ENCODE measurements at places on chromosomes 3 and 15. TPM values are rescaled to one million over a fixed set of nuclear protein-coding genes. Genes with fewer than 3 reads are reported as not detected.

DNA sequence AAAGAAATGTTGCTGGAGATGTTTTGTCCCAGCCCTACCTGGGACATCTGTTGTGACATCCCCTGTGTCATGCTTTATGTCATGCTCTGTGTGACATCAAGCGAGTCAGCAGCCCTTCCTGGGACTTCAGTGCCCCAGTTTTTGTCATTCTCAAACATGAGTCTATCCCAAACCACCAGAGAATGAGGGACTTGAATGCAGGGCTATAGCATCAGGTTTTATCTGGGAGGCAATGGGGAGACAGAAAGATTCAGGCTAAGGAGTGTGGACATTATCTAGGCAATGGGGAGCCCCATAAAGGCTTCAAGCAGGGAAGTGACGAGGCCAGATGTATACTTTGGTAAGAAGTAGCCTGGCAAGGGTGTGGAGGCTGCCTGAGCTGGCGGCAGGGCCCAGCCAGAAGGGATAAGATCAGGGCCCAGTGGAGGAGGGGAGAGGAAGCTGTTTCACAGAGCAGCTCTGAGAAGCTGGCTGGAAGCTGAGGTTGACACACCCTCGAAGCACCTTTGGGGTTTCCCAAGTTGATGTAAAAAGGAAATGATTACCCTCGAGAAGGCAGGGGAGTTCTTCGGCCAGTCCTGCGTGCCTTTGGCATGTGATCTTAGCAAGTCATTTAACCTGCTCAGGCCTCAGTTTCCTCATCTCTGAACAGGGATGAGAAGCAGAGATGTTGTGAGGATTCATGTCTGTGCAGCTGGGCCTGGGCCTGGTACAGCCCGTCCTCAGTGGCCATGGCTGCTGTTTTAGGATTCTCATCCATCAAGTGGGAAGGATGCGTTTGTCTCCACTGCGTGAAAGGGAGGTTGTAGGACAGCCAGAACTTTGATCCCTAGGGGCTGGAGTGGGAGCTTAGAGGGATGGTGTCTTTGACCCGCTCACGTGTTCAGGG is 34.3 kb downstream of the IRAK2 start:
- no peak for DNase-seq
- H3K36me3 ChIP-seq, result peaks cover 3% of the 10 kb centered on the region
- no peaks in the 10 kb centered on the region for H3K27me3 ChIP-seq
- peaks cover 30% of the 10 kb centered on the region for H3K4me1 ChIP-seq
- H3K4me3 ChIP-seq, result no peak overlapping the region
- H3K27ac ChIP-seq, result no peak overlapping the region

- no peak for DNase-seq
- H3K4me3 ChIP-seq, result no peak overlapping the region
These were observed 308.5 kb upstream of the ARRDC4 start for GRCh38 chr15:97652041-97652440.

The PXYLP1 gene
- polyA plus RNA-seq, result 6.3 TPM

DNA sequence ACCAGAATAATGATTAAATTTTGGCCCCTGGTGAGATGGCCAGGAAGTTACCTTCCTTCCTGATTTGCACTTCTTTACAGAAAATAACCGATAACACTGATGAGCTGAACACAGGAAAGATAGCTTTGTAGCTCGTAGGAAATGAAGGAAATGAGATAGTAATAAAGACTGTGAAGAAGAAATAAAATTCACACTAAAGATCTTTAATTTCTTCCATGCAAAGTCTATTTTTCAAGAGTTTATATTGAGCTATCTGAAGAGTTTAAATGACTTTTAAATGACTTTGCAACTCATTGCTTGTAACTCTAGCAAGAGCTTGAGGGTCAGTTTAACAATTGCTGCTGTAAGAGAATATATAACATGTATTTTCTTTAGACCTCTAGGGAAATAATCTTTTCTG is 543.0 kb downstream of the UNC13C start:
- no peaks in the 10 kb centered on the region for H3K36me3 ChIP-seq
- no peak overlapping the region for H3K27ac ChIP-seq
- H3K4me1 ChIP-seq, result peaks cover 7% of the 10 kb centered on the region

The TIGIT gene
- 0.05 TPM for polyA plus RNA-seq

The MYL3 gene
- 1.7 TPM for polyA plus RNA-seq

The SLC51B gene
- polyA plus RNA-seq, result 1.5 TPM

DNA sequence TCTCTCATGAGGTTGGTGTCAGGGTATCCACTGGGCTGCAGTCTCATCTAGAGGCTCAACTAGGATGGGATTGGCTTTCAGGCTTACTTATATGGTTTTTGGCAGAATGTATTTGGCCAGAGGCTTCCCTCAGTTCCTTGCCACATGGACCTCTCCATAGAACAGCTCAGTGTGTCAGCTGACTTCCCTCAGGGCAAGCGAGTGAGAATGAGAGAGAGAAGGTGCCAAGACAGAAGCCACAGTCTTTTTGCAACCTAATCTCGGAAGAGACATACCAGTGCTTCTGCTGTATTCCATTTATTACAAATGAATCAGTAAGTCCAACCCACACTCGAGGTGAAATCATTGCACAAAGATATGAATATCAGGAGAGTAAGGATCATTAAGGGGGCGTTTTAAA is 129.2 kb downstream of the CCNL1 start:
- H3K4me1 ChIP-seq, result no peaks in the 10 kb centered on the region
- H3K27ac ChIP-seq, result no peak overlapping the region
- H3K27me3 ChIP-seq, result no peaks in the 10 kb centered on the region
- H3K36me3 ChIP-seq, result no peaks in the 10 kb centered on the region

DNA sequence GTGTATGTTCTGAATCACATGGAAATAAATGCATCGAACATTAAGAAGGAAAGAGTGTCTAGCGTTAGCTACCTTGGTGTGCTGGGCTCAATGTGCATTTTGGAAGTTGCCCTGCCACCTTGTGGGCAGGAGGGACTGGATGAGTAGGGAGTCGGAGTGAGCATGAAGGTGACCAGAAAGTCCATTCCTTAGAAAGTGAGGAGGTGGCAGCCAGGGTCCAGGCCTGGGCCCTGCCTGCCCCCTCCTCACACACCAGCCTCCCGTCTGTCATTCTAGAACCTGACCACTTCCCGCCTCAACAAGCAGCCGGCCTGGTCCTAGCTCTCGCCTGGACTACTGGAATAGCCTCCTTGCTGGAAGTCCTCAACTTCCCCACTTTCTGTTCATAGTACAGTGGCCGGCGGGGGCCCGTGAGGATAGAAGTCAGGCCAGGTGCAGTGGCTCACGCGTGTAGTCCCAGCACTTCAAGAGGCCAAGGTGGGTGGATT is 10.2 kb upstream of the GATA2 start:
- H3K4me3 ChIP-seq, result no peak overlapping the region
- H3K27ac ChIP-seq, result no peak overlapping the region
- H3K27me3 ChIP-seq, result peaks cover 7% of the 10 kb centered on the region

GRCh38 chr3:44554626-44555592 is at the start of gene ZKSCAN7:
Gene ZKSCAN7, plus strand, starts transcription at chr3:44555193. Its CDS starts 1,855 bp downstream, at chr3:44557048.
- no peaks in the 10 kb centered on the region for H3K36me3 ChIP-seq
- peak within 1 kb of the TSS; percentile 20 for H3K27ac ChIP-seq
- H3K4me3 ChIP-seq, result peak within 1 kb of the TSS; percentile 66
- peak; percentile 55 for DNase-seq

Data from adrenal gland (tissue), 19 donors.